Activated T-helper 9 cell treated with anti-CD3 and anti-CD28 coated beads, Interleukin-2, amount 50 U/mL, for 16 hours (primary cell): ENCODE measurements at places on chromosomes 16 and 17.

DNA sequence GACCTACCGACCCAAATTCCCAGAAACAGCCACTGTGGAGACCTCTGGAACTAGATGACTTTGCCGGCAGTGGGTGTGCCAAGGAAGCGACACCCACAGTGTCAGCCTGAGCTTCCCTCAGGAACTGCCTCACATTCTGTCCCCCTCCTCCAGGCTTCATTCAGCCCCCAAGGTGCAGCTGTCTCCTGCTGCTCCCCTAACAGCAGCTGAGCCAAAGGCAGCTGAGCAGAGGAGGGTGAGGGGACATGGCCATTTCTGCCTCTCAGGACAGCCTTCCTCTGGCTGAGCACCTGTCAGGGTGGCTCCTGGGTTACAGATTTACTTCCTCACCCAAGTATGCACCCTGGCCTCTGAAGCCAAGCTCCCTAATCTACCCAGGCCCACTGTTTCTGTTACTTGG is 22.1 kb upstream of the MTMR4 start:
- no peak for DNase-seq

- DNase-seq = no peak
Measured at GRCh38 chr17:80116921-80117380, 15.6 kb downstream of the GAA start.

GRCh38 chr16:684961-685696 is 995 bp upstream of the JMJD8 start:
- no peak for DNase-seq

DNA sequence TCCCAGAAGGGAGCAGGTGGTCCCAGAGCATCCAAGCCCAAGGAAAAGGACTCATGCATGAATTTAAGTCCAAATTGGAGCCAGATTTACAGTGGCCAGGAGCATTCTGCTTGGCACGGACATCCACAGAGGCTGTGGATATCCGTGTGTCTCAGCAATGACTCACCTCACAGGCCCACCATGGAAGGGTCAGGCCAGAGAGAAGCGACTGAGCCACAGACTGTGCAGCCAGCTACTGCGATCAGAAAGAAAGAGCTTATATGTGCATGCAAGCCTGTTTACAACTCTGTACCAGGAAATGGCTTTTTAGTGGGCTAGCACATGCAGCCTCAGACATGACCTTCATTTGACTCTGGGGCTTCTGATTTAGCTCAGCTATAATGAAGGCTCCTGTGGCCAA is 231.0 kb downstream of the C16orf95 start:
- no peak for DNase-seq

DNA sequence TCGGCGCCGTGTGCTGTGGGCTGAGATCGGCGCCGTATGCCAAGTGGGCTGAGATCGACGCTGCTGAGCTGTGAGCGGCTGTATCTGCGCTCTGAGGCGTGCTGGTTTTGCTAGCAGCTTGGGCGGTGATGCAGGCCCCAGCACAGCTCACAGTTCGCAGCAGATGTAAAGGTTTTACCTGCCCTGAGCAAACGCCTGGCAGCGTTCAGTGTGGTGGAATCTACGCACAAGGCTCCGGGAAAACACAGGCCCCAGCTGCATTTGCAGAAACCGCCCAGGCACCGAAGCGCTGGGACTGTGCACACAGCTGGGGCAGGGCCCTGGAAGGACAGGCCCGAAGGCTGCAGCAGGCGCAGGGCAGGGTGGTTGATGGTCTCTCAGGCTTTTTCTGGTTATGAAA is 8.0 kb upstream of the ZNF469 start:
- no peak for DNase-seq
